NCI-H2029 treated with DMSO at 0.1 percent for 48 hours (cell line): ENCODE measurements at places on chromosomes 6 and 20.

- no peak for DNase-seq
These were observed 105.6 kb downstream of the PREX1 start for GRCh38 chr20:48722002-48722731.

- DNase-seq: no peak
These were observed 55.8 kb downstream of the FOXO3 start for GRCh38 chr6:108616544-108616943.

DNA sequence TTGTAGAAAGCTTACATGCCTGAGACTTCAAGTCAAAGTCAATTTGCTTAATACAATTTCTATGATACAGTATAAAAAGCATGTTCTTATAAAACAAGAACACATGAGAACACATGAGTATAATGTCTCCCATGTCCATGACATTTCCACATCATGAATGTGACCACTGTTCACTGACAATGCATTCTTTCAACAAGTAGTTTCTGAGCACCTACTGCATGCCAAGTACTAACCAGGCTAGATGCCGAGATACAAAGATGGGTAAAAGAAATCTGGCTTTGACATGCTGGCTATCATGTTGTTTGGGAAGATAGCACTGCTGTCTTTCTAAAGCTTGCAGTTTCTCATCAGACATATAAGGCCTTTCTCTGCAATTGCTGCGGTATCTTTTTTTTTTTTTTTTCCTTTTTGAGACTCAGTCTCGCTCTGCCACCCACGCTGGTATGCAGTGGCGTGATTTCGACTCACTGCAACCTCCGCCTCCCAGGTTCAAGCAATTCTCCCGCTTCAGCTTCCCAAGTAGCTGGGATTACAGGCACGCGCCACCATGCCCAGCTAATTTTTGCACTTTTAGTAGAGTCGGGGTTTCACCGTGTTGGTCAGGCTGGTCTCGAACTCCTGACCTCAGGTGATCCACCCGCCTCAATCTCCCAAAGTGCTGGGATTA, 123.6 kb upstream of the DST start:
- no peak for DNase-seq

DNA sequence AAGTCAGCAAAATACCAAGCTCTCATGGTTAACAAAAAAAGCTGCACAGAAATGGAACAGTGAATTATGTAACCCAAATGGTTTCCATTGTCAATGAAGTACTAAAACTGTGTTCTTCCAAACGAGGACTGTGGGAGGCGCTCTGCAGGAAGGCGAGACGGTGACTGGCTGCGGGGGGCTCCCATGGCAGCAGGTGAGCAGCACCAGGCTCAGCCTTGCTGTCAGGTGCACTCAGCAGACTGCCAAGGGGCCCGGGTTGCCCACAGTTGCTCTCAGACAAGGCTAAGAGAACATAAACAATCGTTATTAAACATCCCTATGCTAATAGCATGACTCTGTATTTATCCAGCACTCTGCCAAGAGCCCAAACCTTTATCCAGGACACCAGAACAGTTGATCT, 630.3 kb upstream of the ARID1B start:
- no peak for DNase-seq

DNA sequence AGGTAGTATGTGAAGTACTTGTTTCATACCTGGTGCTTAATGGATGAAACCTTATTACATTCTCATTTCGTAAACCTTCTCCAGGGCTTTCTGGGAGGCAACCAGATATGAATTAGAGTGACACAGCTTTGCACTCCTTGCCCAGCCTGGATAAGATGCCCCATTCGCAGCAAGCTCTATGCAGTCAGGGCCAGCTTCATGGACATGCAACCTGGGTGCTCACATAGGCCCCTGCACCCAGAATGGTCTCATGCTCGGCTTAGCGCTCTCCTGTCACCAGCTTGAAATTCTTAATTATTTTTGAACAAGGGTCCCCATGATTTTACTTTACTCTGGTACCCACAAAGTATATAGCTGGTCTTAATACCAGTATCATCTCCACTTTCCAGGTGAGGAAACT, 11.3 kb upstream of the PTGIS start:
- DNase-seq: no peak

DNA sequence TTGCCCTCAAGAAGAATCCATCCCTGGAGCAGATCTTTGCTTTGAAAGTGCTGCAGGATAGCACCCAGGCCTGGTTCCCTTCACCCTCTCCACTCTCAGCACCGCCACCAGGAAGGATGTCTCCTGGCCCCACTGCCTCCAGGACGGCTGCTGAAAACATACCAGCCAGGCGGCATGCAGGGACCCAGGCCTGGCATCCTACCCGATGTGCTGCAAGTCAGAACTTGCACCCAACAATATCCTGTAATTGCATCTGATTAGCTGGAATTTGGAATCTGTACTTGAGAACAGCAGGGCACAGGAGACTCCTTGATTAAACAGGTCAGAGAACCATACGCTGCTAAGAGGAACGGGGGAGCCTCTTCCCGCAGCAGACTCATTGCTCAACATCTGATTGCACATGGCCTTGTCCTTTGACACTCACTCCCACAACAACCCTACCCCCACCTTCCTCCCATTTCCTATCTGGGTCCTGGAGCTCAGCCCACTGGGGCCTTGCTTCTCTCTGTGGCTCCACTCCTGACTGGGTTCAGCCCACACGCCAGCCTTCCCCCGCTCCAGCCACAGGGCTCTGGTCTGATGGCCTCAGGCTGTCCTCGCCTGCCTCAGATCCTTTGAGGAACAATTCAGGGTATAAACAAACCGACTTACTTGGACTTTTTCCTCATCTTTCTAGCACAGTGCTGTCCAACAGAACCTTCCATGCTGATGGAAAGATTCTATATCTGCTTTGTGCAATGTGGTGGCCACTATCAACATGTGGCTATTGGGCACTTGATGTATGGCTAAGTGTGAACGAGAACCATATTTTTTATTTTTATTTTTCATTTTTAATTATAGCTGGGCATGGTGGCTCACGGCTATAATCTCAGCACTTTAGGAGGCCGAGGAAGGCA, 78.0 kb downstream of the FGD2 start:
- no peak for DNase-seq
